T-cell (primary cell): ENCODE measurements at places on chromosomes 3 and 15.

DNA sequence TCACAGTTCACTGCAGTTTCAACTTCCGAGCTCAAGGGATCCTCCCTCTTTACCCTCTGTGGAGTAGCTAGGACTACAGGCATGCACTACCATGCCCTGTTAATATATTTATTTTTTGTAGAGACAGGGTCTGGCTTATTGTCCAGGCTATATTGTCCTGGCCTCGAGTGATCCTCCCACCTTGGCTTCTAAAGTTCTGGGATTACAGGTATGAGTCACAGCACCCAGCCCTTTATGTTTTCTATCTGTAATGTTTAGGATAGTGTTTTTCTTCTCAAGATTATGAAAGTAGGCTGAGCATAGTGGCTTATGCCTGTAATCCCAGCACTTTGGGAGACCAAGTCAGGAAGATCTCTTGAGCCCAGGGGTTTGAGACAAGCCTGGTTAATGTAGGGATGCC, 11.9 kb upstream of the SCG3 start:
- no peak for DNase-seq

DNA sequence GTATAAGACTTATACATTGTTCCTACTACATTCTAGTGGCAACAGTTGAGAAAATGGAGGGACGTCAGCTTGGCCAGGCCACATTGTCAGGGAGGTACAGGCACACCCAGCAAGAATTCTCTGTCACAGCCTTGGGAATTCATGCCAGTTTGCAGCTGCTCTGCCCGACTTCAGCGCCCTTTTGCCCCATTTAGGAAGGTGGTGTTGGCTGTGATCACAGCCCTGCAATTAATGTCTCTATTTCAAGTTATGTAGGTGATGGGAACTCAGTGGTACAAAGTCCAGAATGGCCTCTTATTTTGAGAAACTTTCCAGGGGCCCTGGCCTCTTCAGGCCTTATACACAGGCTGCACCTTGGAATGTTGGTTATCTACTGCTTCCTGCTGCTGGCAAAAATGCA, 26.7 kb downstream of the AMOTL2 start:
- DNase-seq, result no peak

GRCh38 chr15:81297147-81297572, 26.8 kb downstream of the STARD5 start:
- DNase-seq, result no peak

DNA sequence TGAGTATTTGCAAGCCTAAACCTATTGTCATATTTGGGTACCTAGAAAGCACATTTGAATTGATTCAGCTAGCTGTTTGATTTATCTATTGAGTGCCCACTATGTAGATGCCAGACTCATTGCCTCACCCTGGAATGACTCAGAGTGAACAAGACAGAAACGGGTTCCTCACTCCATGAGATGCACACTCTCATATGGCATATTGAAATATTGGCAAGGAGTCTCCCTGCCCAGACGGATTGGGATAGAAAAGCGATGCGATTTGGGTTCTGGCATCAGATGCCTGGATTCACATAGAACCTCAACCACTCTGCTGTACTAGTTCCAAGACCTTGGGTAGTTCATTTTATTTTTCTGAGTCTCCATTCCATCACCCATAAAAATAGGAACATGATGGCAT, 22.5 kb downstream of the LRRN1 start:
- no peak for DNase-seq

GRCh38 chr15:84915606-84915958, 31.1 kb downstream of the SLC28A1 start:
- DNase-seq, result no peak

GRCh38 chr3:7567160-7567559, 706.2 kb downstream of the GRM7 start:
- no peak for DNase-seq

DNA sequence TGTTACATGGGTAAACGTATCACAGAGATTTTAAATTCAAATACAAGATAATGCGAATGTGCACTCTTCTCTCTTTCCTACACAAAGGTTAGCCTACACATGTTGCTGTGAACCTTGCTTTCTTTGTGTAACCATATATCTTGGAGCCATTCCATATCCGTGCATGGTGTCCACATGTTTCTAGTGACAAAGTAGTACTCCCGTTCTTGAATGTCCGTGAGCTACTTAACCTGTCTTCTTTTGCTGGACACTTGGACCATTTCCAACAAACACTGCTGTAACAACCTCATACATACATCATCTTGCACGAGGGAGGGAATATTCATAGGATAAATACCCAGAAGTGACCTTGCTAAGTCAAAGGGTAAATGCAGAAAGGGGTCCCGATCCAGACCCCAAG, 75.0 kb downstream of the STRIT1 start:
- no peak for DNase-seq

GRCh38 chr3:36784138-36784635, 19.8 kb upstream of the DCLK3 start:
- DNase-seq, result no peak

- DNase-seq, result no peak
Observed at GRCh38 chr3:128987302-128988100, 6.4 kb downstream of the CFAP92 start.
